Kidney tubule cell (primary cell): ENCODE measurements at places on chromosomes 3 and 15.

DNA sequence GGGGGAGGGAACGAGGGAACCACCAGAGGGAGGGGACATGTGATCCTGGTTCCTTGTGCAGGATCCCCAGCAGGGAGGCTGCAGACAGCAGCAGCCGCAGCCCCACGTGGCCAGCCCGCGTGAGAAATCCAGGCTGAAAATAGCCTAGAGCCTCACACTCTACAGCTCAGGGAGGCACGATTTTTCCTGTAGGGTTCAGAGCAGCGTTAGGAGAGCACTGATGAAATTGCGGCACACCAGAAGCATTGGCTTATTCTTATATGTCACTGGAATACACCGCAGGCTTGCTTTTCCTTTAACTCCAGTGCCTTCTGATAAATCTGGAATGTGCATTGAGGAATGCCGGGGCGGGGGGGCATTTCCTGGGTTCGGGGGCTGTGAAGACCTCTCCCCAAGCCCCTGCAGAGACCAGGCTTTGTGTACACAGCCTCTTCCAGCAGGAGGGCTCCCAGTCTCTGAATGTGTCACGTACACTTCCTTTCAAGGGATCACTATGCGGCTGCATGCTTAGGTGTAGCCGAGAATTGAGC, 193.0 kb downstream of the ATP10A start:
- peak; percentile 39 for DNase-seq

GRCh38 chr3:122493296-122493695, 21.4 kb downstream of the KPNA1 start:
- no peak for DNase-seq

GRCh38 chr15:62503451-62503850, 338.4 kb upstream of the C2CD4B start:
- DNase-seq = peak; percentile 74

- no peak for DNase-seq
Measured at GRCh38 chr3:196207833-196208607, 3.2 kb downstream of the ZDHHC19 start.

GRCh38 chr3:172856795-172857742, 106.5 kb downstream of the ECT2 start:
- peak; percentile 80 for DNase-seq

DNA sequence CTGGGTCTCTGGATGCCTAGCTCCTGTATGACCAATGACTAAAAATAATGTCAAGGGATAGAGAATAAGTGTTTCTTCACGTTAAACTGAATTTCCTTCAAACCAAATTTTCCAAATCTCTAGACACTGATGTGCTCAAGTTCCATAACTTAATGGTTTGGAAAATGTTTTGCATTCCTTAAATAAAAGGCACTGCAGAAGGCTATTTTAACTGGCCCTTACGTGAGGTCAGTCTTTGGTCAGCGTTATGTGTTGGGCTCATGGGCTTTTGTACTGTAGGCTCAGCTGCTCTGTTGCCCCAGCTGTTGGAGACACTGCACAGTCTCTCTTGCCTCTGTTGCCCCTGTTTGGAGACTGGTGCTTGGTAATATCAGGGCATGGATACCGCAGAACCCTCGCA, 188.5 kb downstream of the TPRG1 start:
- DNase-seq = no peak

DNA sequence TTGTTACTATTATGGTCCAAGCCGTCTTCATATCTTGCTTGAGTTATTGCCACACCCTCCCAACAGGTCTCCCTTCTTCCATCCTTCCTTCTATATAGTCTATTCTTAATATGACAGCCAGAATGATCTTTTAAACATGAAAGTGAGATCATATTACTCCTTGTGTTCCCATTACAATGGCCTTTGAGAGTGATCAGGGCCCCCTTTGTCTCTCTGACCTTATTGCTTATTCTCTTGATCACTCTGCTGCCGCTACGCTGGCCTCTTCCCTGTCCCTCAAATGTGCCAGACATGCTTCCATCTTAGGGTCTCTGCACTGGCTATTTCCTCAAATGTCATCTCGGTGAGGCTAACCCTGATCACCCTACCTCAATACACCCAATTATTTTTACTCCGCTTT, 38.1 kb downstream of the UBE2E2 start:
- no peak for DNase-seq

GRCh38 chr3:112114576-112115160, 18.4 kb downstream of the GCSAM start:
- no peak for DNase-seq

- peak; percentile 63 for DNase-seq
Measured at GRCh38 chr3:113035387-113035982, 44.7 kb downstream of the GTPBP8 start.

DNA sequence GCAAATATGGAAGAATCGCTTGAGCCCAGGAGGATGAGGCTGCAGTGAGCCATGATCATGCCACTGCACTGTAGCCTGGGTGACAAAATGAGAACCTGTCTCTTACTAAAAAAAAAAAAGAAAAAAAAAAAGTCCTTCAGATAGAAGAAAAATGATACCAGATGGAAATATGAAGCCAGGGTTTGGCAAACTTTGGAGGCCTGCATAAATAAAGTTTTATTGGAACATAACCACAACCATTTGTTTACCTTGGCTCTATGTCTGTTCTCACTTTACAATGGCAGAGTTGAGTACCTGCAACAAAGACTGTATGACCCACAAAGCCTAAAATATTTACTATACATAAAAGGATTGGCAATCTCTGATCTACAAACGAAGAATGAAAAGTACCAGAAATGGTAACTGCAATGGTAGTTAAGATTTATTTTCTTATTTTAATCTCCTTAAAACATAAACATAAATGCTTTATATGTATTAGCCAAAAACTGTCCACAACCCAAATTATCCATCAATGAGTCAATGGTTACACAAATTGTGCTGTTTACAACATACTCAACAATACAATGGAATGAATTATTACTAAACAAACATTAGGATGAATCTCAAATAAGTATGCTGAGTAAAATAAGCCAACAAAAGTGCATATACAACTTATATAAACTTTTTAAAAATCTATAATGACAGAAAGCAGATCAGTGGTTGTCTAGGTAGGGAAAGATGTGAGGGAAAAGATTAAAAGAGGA, 41.8 kb downstream of the GOLGB1 start:
- no peak for DNase-seq

- DNase-seq = no peak
Measured at GRCh38 chr3:119308355-119308754, 14.2 kb downstream of the ARHGAP31 start.

GRCh38 chr3:128620268-128620691, 30.3 kb downstream of the RPN1 start:
- no peak for DNase-seq

DNA sequence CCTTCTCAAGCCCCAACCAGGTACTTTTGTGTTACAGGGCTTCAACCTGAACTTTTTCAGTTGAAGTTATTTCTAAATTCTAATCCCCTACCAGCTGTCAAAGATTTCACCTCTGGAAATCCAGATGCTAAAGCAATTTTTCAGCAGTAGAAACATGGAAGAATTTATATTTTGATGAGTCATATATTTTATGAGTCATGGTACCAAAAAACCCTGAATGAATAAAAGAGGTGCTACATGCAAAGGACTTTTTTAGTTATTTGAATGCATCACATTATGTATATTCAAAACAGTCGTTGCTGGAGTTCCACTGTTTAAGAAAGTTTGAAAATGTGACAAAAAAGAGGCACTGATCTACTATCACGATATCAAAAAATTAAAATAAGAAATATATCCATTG, 96.0 kb upstream of the ZNF385D start:
- DNase-seq = no peak

DNA sequence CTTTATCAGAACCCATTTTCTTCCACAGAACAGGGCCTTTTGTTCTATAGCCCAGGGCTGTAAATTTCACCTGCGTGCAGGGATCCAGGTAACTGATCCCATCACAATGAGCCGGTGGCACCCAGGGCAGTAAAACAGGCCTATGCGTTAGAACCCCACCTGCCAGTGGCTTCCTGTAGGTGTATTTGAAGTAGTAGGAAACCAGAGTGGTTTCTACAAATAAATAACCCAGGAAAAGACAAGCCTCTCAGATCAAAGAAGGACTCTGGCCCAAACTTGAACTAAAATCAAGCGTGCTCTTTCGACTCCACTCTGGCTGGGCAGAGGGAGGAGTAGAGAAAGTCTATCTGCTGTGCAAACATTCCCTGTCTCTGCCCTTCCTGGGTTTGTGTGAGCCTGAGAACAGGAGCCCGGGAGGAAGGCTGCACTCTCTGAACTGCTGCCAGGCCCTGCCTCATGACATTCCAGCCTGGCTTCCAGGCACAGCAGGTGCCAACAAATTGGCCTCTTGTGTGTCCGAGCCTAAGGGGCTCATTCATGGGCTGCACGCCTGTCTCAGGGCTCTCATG, 77.7 kb downstream of the CEMIP start:
- peak; percentile 59 for DNase-seq

GRCh38 chr3:154684440-154684839, 254.4 kb upstream of the GPR149 start:
- no peak for DNase-seq

DNA sequence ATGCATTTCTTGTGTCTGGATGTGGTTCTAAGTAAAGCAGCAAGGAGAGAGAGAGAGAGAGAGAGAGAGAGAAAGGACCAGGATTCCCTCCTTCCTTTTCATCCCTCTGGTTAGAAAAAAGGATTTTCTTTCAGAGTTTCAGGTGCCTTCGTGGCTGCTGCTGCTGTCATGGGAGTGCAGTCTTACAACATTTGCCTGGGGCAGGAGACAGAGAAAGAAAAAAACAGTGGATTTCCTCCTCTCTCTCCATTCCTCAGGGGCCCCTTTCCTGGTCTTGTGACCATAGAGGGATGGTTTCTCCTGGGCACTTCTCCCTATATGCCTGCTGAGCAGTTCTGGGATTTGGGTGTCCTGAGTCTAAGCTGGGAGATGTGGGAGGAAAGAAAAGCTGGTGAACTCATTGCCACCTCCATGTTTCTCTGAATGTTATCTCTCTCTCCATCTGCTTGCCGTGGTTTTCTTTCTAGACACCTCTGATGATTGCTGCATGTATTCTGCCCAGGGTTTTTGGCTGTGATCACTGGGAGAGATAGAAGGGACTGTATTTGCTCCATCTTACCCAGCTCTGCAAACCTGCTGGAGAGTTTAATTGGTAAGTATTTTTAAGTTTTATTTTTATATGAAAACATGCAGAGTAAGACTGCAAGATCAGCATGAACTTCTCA, 142.4 kb upstream of the RGMA start:
- DNase-seq = no peak

- peak; percentile 49 for DNase-seq
Measured at GRCh38 chr3:13379201-13379830, 40.8 kb downstream of the NUP210 start.

DNA sequence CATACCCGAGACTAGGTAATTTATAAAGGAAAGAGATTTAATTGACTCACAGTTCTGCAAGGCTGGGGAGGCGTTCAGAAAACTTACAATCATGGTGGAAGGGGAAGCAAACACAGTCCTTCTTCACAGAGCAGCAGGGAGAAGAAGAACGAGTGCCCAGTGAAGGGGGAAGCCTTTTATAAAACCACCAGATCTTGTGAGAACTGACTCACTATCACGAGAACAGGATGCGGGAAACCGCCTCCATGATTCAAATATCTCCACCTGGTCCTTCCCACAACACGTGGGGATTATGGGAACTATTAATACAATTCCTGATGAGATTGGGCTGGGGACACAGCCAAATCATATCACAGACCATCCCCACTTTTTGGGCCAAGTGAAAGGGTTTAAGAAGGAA, 58.8 kb upstream of the CTXND1 start:
- no peak for DNase-seq

DNA sequence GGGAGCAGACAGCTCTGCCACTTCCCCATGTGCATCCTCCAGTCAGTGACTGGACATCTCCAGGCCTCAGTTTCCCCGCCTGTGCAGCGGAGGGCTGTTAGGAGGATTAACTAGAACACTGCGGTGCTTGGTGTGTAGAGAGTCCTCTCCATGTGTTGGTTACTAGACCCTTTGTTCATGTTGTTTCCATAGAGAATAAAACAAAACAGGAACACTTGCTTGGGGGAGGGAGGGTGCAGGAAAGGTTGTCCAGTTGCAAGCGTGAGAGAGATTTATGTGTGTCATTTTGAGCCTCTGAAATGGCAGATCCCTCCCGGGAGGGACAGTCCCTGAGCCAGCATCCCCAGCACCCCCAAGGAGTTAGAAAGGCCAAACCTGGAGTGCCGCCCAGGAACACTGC, 184.0 kb upstream of the LYSMD4 start:
- no peak for DNase-seq

DNA sequence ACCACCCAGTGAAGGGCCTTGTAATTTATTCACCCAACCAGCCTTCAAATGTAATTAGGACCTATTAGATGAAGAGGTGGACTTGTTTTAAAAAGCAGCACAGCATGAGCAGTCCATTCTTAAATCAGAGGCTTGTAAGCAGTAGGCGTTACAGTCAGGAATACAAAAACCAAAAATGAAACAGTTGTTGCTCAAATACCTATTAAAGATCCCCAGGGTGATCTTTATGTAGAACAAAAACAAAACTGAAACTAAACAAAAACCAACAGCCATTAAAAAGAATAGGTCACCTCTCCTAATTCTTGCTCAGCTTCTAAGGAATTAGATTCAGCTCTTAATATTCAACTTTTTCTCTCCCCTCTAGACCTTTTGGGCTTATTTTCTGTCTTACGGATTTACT, 104.9 kb upstream of the ST8SIA2 start:
- DNase-seq = no peak

GRCh38 chr3:32237670-32238452, 619 bp upstream of the CMTM8 start:
- DNase-seq = peak; percentile 52

DNA sequence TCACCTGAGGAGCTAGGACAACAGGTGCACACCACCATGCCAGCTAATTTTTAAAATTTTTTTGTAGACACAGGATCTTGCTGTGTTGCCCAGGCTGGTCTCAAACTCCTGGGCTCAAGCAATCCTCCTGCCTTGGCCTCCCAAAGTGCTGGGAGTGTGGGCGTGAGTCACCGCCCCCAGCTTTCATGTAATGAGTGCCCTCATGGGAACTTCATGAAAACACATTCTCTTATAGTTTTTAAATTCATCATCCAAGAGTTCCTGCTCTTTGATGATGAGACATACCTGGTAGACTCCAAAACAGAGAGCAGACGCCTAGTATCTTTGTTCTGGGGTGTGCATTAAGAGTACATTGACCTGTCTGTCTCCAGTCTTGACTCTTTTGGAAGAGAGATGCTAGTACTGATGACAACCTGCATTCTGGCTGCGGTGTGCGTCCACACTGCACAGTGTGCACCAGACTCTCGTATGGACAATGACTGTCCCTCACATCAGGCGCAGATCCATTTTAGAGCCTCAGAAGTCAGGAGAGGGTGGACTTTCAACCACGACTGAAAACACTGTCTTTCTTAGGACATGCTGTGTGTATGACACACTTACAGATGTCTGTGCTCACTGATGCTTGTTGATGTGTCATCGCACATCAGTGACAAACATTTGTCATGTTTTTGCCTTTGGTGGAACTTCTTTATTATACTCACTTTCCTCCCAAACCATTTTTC, 2.0 kb downstream of the NRROS start:
- DNase-seq = peak; percentile 45
